ENCODE measurements at places on chromosomes 7 and 10.

DNA sequence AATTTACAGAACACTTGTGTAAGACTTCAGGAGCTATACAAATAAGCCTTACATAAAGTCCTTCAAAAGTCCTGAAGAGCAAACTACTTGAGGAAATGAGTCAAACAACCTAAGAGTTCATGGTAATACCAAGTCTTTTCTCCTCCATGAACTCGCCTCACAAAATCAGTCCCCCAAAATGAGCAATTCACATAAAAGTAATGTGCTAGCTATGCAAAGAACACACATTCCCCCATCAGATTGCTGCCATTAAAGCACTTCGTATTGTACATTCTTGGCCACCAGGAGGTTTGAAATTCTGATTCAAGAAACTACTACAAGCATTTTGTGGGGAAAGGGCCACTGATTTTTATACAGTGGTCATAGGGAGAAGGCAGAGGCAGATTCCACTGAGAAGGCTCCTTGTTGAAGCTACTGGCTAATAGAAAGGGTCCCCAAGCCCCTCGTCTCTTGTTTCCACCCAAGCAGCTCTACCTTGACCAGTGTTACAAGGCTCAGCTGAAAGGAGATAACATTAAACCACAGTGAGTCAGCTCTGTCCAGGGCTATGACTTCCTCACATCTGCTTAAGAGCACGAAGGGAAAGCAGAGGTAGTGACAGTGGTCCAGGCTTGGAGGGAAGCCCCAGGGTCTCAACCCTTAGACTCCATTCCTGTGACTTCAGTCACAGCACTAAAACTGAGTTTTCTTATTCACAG lies 115.2 kb upstream of the CDK1 start:
- no peak for DNase-seq

GRCh38 chr7:45646207-45646821 lies 72.1 kb downstream of the ADCY1 start:
- DNase-seq, result no peak

DNA sequence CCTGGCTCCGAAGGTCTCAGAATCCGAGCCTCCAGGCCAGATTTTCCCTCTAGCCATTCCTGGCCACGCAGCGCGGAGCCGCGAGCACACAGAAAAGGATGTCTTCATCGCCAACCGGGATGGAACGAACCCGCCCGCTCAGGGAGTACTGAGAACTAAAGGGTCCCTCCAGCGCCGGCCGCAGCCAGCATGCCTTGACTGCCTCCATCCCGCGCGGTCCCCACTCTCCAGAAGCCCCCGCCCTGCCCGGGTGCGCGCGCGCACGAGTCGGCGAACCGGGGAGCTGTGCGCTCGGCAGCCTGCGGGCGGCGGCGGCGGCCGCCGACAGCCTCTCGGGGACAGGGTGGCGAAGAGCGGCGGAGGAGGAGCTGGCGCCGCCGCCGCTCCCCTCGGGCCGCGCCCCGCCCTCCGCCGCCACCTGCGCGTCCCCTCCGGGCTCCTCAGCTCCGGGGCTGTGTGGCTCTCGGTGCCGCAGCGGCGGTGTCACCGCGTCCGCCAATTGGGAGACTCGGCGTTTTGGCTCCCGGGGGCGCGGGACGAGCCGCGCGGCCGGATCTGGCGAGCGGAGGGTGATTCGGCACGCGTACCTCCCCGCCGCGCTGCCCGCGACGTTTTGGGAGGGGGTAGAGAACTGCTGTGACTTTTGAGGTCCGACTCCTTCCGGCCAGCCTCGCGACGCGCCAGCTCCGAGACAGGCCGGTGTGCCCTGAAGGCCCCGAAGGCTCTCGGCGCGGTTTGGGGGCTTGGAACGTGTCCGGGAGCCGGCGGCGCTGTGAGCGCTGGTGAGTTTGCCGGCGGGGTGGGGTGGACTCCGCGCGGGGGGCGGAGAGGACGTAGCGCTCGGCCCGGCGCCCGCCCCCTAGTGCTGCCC lies 453 bp upstream of the GALNT17 start:
- DNase-seq, result no peak

- DNase-seq, result no peak
Observed at GRCh38 chr7:64959072-64959747, 31.6 kb downstream of the ZNF117 start.

DNA sequence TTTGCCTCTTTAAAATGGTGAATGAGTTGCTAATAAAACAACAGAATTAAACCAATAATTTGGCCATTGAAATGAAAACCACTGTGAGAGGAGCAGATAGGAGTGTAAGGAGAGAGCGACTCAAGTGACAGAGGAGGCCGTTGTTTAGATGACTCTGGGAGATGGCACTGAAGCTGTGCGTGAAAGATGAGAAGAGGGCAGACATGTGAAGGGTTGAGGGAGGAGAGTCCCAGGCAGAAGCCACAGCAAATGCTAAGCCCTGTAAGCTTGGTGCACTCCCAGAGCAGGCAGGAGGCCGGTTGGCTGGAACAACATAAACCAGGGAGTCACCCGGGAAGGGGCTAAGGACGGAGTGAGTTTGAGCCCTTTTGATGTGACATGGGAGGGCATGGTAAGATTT lies 814 bp upstream of the OPALIN start:
- no peak for DNase-seq

GRCh38 chr10:90914992-90915765 lies 5.7 kb downstream of the ANKRD1 start:
- no peak for DNase-seq
